ENCODE measurements at places on chromosomes 1 and 21.

- no peak for DNase-seq
Observed at GRCh38 chr1:2003541-2004131, at the start of gene CFAP74. Gene CFAP74 (minus strand): TSS chr1:2003786. CDS start chr1:1990956, 12,830 bp downstream.

DNA sequence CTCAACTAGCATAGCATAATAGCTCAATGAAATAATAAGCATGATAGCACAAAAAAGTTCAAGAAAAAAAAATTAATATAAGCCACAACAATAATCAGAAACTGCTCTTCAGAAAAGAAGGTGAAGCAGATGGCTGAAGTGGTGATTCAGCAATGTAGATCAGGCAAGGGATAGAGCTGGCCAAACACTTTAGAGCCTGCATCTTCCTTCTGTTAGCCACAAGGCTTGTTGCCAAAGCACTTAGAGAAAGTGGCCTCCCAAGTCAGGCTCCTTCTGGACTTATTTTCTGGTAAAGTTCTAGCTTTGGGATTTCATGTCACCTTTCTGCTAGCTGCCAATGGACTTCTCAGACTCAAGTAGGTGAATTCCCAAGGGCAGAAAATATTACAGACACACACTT, 60.3 kb upstream of the C1orf87 start:
- DNase-seq: no peak

GRCh38 chr1:154751690-154752089, 118.4 kb downstream of the KCNN3 start:
- DNase-seq: no peak

GRCh38 chr1:173205146-173206051, 1.7 kb downstream of the TNFSF4 start:
- no peak for DNase-seq

- no peak for DNase-seq
Observed at GRCh38 chr1:212955098-212955497, 4.8 kb downstream of the VASH2 start.

DNA sequence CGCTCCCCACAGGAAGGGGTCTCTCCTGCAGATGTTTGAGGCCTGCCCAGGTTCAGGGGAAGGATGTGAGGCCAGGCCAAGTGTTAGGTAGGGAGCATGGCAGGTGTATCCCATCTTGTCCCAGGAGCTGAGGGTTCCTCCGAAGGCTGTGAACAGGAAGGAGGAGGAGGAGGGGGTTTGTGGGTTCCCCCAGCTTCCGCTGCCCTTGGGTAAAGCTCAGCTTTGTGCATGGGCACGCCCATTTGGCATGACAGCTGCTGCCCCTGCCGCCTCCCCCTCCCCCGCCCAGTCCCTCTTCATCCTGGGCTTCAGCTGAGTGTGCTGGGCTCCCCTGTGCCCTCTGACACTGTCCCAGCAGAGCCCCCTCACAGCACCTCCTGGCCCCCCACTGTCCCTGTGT, 25.5 kb downstream of the TNFRSF8 start:
- no peak for DNase-seq

DNA sequence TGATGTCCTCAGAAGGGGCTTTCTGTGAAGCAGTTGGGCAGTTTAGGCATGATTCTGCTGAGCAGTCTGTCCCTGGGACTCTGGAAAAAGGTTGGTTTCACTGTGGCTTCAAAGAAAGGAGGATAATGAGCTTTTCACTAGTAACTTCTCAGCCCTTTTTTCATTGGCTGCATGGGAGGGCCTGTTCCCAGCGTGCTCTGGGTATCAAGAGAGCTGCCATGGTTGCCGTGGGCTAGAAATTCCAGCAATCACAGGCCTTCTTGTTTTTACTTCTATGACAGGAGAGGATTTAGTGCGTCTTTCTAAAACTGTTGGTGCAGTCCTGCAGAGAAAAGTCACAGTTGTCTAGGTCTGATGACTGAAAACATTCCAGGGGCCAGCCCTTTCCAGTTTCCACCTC, 7.2 kb downstream of the SZRD1 start:
- DNase-seq: no peak

- no peak for DNase-seq
Observed at GRCh38 chr1:43296207-43296606, 4.6 kb upstream of the TIE1 start.

DNA sequence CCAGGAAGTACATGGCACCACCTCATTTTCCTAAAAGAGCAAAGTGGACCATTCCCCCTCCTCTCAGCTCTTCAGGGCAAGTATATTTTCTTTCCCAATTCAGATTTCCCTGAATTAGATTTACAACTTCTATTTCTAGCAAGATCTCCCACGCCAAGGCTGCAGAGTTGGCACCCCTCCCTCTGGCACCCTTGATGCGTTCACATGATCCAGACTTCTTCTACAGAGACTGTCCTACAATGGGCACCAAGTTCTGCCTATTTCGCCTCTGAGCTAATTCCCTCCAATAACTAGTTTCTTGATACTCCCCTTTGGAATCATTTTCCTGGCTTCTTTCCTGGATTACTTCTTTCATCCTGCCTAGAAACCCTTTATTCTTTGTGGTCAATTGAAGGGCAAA, 122.0 kb downstream of the CDC7 start:
- DNase-seq: no peak

- no peak for DNase-seq
Observed at GRCh38 chr1:45864167-45865106, 61.0 kb downstream of the MAST2 start.

DNA sequence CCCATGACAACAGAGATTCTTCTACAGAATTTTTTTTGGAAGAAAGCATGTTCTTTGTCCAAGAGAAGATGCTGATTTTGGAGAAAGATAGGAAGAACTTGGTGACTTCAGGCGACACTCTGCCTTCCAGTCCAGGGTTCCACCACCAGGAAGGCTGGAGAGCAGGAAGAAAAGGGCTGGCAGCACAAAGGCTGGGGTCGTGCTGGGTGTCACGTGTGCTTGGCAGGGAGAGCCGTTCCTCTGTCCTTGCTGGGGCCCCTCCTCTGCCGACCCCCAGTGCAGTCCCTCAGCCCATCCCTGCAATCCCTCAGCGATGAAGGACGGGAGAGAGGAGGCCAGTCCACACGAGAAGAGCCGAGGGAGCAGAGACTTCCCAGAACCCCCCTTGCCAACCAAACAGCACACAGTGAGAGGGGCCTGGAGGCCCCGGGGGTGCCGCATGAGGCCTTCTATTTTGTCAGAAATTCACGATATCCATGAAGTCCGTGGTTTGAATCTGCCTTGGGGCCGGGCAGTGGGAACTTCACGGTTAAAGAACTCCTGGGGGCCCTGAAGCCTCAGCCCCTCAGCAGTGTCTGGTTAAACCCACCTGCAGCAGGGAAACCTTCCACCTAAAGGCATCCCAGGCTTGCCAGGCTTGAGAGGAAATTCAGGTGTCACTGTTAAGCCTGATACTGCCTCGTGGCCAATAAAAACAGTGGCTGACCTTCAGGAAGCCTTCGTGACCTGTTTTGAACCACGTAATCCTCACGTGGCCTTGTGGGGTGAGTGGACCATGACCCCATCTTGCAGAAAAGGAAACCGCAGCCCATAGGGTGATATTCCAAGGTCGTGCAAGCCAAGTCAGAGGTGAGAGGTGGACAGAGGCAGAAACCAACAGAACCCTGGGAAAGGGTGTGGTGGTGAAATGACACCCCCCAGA, 3.4 kb downstream of the KRTAP10-12 start:
- DNase-seq: no peak

- no peak for DNase-seq
Observed at GRCh38 chr1:240801442-240801841, 189.5 kb upstream of the GREM2 start.

- DNase-seq: no peak
Observed at GRCh38 chr1:163213626-163214025, 10.9 kb upstream of the RGS5 start.

DNA sequence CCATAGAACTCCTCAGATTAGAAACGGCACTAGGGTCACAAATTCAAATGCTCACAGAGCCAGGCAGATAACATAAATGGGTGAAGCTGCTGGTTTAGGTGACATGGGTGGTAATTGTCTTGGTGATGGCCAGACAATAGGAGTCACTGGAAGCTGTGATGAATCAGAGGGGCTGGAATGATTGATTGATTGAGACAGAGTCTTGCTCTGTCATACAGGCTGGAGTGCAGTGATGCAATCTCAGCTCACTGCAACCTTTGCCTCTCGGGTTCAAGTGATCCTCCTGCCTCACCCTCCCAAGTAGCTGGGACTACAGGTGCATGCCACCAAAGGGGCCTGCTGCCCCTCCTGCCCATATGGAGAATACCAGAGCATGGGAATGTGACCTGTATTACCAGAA, 63.0 kb downstream of the HIVEP3 start:
- DNase-seq: no peak

- no peak for DNase-seq
Observed at GRCh38 chr1:4838231-4838630, 183.8 kb downstream of the AJAP1 start.

GRCh38 chr1:9402256-9402616, 109.5 kb downstream of the SPSB1 start:
- no peak for DNase-seq

- DNase-seq: no peak
Observed at GRCh38 chr21:14585122-14585521, 39.0 kb upstream of the SAMSN1 start.

GRCh38 chr1:32159189-32159588, 20.3 kb upstream of the TXLNA start:
- DNase-seq: no peak

DNA sequence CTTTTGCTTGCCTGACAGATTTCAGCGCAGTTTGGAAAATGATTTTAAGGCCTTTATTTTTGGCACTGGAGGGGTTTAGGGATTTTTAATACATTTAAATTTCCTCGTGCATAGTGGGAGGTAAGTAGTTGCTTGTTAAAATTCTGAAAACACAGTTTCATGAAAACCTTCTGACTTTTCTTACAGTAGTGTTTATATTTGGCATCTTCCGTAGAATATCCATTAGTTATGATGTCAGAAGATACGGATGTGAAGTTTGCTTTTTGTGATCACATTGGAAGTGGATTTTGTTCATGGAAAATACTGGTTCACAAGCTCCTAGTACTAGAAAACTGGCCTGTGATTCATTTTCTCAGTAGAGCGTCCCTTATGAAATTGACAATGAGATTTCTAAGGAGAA, 1.3 kb downstream of the RABGAP1L start:
- no peak for DNase-seq

DNA sequence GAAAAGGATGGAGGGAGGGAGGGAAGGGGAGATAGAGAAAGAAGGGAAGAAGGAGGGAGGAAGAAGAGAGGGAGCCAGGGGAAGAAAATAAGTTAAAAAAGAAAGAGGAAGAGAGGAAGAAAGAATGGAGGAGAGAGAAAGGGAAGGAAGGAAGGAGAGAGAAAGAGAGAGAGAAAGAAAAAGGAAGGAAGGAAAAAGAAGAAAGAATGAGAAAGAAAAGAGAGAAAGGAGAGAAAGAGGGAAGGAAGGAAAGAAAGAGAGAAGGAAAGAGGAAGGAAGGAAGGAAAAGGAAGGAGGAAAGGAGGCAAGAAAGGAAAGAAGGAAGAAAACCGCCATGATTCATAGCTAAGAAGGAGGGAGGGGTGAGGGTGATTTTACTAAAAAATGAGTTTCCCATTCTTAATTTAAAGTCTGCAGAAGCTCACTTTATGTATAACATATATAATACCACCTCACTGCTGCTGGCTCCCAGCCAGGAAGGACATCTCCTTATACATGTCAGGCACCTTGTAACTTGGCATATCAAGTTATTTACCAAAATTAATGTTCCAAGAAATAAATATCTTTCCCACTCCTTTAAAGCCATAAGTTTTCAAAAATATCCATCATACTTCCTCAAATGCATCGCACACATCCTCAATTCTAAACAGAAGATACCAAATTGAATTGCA, 46.0 kb upstream of the OLIG2 start:
- no peak for DNase-seq

GRCh38 chr1:29556657-29557056, 320.3 kb downstream of the PTPRU start:
- DNase-seq: no peak

- no peak for DNase-seq
Observed at GRCh38 chr1:226638608-226639007, 90.0 kb downstream of the STUM start.

DNA sequence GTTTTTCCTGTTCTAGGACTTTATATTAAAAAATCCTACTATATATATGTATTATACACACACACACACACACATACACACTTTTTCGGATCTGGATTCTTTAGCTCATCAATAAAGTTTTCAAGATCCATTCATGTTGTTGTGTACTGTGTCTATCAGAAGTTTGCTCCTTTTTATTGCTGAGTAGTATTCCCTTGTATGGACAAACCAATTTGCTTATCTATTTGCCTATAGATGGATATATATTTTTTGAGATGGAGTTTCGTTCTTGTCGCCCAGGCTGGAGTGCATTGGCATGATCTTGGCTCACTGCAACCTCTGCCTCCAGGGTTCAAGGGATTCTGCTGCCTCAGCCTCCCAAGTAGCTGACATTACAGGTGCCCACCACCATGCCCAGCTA, 20.3 kb upstream of the LIN9 start:
- no peak for DNase-seq

GRCh38 chr1:239436286-239436685, 49.9 kb downstream of the CHRM3 start:
- no peak for DNase-seq

DNA sequence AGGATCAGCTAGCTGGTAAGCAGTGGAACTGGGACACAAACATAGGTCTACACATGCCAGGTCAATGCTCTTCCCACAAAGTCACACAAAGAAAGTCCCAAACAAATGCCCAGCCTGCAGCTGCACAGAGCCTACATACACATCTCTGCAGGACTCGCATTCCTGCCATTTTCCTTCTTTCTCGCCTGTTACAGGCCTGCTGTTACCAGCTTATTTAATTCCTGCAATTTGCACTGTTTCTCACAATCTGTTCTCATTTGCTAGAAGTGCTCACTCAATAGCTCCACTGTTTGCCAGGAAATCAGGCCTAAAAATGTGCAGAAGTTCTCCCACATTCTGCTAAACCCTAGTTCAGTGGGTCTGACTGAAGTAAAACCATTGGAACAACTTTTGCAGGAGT, 362.6 kb upstream of the C1orf87 start:
- DNase-seq: no peak

GRCh38 chr1:156838972-156839371, 19.9 kb downstream of the INSRR start:
- DNase-seq: no peak

DNA sequence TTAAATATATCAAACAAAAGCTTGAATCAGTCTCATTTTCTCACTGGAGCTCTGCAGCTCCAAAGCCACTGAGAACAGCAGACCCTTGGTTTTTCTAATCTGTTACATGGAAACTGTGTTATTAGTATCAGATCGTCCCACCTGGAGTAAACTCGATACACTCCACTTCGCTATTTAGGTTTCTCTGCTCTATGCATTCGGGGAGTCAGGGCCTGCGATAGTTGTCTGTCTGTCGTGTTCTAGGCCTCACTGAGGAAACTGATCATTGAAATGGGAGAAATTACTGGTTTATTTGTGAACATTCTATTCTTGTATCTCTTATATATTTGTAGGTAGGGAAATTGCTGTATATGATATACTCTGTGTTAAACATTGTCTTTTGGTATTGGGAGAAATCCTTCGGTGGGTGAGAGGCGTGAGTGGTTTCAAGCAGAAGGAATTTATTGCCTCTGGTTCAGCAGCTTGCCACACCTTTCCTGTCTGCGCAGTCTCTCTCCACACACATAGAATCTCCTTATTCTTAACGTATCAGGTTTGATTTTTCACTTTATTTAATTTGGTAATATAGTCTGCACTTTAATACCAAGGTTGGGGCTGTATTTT, 8.5 kb downstream of the PRDM2 start:
- DNase-seq: no peak

Data from stimulated activated CD8-positive, alpha-beta memory T cell treated with anti-CD3 and anti-CD28 coated beads, Interleukin-15, amount 100 ng/mL, for 48 hours (primary cell).